ENCODE measurements at places on chromosomes 11 and 22. TPM values are rescaled to one million over a fixed set of nuclear protein-coding genes. Genes with fewer than 3 reads are reported as not detected.

DNA sequence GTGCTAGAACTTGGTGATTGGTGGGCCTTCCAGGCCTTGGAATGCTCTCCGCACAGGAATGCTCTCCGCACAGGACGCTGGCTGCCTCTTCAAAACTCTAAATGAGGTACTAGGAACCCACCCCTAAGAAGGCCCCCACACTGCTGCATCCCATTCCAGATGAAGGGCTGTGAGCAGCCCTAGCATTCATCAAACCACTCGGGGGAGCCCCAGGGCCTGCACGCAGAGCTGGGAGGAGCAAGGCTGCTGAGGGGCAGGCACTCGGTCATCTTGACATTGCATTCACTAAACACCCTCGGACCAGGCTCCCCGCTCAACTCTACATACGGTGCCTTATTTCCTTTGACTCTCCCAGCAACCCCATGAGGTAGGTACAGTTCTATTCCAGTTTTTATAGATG lies 49.2 kb upstream of the EMID1 start:
- no peak for DNase-seq
- H3K4me1 ChIP-seq = peaks cover 27% of the 10 kb centered on the region
- H3K27ac ChIP-seq = no peak overlapping the region
- H3K27me3 ChIP-seq = no peaks in the 10 kb centered on the region

DNA sequence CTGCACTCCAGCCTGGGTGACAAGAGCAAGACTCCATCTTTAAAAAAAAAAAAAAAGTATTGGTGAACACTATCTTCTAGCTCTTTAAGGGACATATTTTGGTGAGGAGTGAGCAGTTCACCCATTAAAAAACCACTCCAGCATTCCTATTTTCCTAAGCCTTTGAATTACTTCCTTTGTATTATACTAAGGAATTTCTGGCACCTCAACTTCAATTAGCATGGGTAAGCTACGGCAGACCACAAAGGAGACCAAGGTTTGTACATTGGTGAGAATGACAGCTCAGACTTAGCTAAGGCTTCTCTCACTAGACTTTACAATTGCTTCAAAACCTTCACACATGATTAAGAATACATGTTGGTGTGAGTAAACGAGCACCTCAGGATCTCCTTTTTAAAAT lies 57.0 kb upstream of the BIRC3 start:
- no peaks in the 10 kb centered on the region for H3K4me1 ChIP-seq
- no peak for DNase-seq
- no peak overlapping the region for H3K4me3 ChIP-seq
- H3K27ac ChIP-seq = no peak overlapping the region
- H3K36me3 ChIP-seq = no peaks in the 10 kb centered on the region

GRCh38 chr11:71267807-71268421 lies 15.5 kb upstream of the SHANK2 start:
- H3K36me3 ChIP-seq = no peaks in the 10 kb centered on the region
- H3K27ac ChIP-seq = no peak overlapping the region
- DNase-seq = no peak
- no peaks in the 10 kb centered on the region for H3K4me1 ChIP-seq
- H3K4me3 ChIP-seq = no peak overlapping the region

- H3K27me3 ChIP-seq = no peaks in the 10 kb centered on the region
- DNase-seq = no peak
- no peak overlapping the region for H3K4me3 ChIP-seq
- H3K4me1 ChIP-seq = peaks cover 30% of the 10 kb centered on the region
Measured at GRCh38 chr22:28179392-28179791, 260.3 kb upstream of the PITPNB start.

DNA sequence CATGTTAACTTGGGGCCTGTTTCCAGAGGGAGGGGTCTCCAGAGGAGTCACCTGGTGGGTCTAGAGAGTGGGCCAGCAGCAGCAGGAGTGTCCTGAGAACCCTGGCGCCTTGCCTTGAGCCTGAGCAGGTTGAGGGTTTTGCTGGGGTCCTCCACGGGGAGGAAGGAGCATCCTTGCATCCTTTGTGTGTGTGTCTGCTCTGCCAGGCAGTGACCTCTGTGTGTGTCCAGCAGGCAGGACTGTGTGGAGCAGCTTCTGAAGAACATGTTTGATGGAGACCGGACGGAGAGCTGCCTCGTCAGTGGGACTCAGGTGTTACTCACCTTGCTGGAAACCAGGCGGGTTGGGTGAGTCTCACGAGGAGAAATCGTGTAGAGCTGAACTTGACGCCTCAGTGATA lies 55.7 kb downstream of the SBF1 start:
- H3K27ac ChIP-seq = no peak overlapping the region
- peaks cover 7% of the 10 kb centered on the region for H3K4me1 ChIP-seq
- H3K4me3 ChIP-seq = no peak overlapping the region
- H3K27me3 ChIP-seq = no peaks in the 10 kb centered on the region

GRCh38 chr22:19173047-19174035 lies 5.2 kb downstream of the SLC25A1 start:
- H3K4me3 ChIP-seq = peak overlapping the region; percentile 92
- H3K27me3 ChIP-seq = peaks cover 6% of the 10 kb centered on the region
- no peak for DNase-seq
- H3K4me1 ChIP-seq = peaks cover 43% of the 10 kb centered on the region

- H3K27ac ChIP-seq = peak overlapping the region; percentile 75
- peaks cover 11% of the 10 kb centered on the region for H3K4me1 ChIP-seq
- no peaks in the 10 kb centered on the region for H3K36me3 ChIP-seq
Measured at GRCh38 chr11:118003456-118003855, 17.3 kb downstream of the IL10RA start.

The CHADL gene
- 5.6 TPM for total RNA-seq

The APOL3 gene
- total RNA-seq = 20.5 TPM

The SOX10 gene
- 1.1 TPM for total RNA-seq

The SYCE3 gene
- not detected for total RNA-seq

The PTPRCAP gene
- 0.50 TPM for total RNA-seq

The CCDC73 gene
- total RNA-seq = not detected

The TRIM49 gene
- not detected for total RNA-seq

The DEFB131B gene
- total RNA-seq = not detected

All from heart left ventricle (tissue), 16 donors.